ENCODE measurements at places on chromosomes 2 and 18.

GRCh38 chr2:38697116-38697840 lies 31.4 kb downstream of the GALM start:
- no peak for DNase-seq

DNA sequence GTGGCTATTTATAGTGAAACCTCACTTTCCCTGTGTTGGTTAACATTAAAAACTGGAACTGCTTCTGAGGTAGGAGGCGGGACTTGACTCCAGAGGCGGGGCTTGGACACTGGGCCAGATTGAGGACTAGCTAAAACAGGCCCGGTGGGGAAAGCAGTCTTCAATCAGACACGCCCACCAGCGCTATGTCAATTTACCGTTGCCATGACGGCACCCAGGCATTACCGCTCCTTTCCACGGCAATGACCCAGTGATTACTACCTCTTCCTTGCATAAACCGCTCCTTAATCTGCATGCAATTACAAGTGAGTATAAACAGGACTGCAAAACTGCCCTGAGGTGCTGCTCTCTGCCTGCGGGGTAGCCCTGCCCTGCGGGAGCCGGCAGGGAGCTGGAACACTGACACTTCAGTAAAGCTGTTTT lies 35.3 kb downstream of the LRRFIP1 start:
- no peak for DNase-seq

DNA sequence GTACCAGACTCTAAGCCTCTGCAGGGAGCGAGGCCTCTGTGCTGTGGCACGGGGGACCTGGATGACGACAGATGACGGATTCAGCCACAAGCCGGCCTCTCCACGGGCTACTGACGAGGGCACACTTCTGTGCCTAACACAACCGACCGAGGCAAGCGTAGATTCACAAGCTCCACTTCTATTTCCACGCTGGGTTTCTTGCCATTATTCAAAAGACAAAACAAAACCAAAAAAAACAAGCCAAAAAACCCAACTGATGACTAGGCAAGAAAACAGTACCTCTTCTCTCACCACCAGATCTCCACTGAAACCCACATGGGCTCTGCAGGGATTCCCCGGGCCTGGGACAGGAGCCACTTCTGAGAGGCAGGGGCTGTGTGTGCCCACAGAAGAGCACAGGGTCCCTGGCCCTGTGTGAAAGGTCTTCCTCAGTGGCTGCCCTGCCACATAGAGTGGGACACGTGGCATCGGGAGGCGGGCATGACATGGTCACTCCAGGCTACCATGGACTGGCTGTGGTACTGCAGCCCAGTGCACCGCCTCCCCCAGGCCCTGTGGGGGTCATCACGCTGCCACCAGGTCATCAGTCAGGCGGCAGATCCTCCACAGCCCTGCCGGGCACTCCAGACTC lies 254.7 kb downstream of the HDAC4 start:
- no peak for DNase-seq

DNA sequence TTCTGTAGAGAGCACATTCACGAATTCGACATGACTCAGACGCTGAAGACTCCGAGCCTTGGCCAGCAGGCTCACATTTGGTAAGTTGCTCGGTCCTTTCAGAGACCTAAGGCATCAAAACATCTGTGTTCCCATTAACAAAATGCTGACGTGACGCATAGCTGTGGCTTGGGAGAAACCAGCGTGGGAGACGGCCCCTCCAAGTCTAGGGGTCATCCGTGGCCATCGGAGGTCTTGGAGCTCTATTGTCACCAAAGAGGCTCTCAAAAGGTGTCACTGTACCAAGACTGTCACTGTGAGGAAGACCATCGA lies 14.9 kb downstream of the FBLN7 start:
- DNase-seq, result no peak

DNA sequence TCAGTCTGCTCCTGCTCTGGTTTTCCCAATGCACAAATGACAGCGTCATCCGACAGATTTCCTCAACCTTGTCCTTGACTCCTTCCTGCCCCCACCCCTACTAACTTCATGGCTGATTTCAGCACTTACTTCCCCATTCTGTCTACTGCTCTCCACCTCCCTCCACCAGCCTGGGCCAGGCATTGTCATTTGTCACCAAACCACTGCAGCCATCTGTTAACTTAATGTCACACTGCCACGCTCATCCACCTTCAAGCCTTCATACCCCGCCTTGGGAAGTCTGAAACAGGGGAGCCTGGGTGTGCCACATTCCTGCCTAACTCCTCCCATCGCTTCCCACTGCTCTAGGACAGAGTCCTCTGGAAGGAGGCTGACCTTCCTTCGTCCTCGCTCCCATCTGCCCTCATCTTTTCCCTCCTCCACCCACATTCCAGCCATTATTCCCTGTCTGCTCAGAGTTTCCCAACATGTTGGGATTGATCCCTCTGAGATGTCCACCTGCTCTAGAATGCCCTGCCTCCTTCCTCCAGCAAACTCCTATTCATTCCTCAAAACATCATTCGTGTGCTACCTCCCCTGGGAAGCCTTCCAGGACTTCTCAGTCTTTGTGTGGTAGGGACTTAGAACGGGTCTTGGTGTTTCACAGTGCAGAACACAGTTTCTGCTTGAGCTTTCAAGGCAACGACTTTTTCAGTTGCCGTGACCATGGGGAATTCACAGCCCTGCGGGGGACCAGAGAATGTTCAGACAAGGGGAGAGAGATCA lies 42.2 kb upstream of the SMAD7 start:
- DNase-seq, result no peak

- DNase-seq, result no peak
These were observed 88.2 kb downstream of the ACKR3 start for GRCh38 chr2:236657801-236658200.

DNA sequence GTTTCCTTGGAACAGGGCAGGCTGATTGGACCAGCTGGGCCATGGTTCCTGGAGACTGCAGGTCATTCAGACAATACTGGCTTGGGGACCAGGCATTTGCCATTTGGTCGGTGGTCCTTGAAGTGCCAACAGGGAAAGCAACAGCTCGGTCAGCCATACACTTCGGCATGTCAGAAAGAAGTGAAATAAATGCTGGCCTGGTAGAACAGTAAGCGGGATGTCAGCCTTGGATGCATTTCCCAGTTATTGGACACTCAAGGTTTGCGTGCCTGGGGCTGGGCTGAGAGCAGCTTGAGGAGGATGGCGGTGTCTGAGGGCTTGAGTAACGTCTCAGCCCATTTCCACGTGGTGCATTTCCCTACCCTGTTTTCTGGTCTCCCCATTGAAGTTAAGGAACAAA lies 75.4 kb downstream of the NCK2 start:
- DNase-seq, result no peak

DNA sequence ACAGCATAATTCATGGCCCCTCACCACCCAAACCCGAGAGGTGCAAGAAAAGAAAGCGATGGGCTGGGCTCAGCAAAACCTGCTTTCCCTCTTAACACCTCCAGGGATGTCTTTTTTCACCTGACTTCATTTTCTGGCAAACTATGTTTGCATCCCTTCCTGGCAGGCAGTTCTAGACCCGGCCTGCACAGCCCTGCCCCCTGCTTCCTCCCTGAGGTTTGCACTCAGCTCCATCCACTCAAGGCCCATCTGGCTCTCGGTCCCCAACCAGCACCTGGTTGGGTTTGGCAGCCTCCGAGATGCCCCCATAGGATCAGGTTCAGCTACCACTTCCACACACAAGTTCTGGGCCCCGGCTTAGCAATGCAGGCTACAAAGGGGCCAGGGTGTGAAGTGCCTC lies 185.7 kb downstream of the SMAD7 start:
- no peak for DNase-seq

- no peak for DNase-seq
These were observed 31.3 kb downstream of the KIAA2012 start for GRCh38 chr2:202104286-202104870.

DNA sequence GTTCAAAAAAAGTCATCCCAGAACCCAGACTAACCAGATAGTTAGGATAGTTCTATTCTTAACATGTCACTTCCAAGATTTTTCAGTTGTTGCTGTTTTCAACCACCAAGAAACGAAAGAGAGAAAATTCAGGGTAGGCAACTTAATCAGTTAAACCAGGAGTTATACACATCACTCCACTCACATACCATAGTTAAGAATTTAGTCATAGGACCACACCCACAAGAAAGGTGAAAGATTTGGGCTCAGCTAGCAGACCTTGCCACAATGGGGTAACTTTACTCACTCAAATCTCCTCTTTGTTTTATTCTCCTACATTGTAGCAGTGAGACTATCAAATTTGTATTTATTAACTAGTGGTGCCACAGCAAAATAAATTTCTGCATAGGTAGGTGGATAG lies 473.6 kb downstream of the NUP35 start:
- no peak for DNase-seq

- DNase-seq, result no peak
These were observed 98.4 kb downstream of the CDK15 start for GRCh38 chr2:201904538-201905420.

- DNase-seq, result no peak
These were observed 235.6 kb downstream of the BCL11A start for GRCh38 chr2:60317844-60318243.

DNA sequence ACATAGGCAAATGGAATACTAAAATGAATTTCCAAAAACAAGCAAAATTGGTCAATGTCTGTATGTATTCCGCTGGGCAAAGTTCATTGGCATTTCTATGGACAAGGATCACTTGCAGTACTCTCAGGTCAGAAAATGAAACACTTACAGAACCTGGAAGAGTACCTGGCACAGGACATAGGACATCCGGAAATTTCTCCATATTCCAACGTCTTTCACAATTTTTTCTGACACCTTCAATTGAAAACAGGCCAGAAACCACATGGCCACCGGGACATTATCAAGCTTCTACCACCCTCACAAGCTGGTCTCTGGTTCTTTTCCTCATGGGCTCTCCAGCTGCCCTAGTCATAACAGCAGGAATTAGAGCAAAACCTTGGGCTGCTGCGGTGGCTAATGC lies 96.9 kb upstream of the MSH6 start:
- DNase-seq, result no peak

GRCh38 chr2:72926811-72927465 lies 9.6 kb downstream of the EMX1 start:
- DNase-seq, result no peak

GRCh38 chr2:147100406-147101035 lies 744.3 kb upstream of the ACVR2A start:
- no peak for DNase-seq

DNA sequence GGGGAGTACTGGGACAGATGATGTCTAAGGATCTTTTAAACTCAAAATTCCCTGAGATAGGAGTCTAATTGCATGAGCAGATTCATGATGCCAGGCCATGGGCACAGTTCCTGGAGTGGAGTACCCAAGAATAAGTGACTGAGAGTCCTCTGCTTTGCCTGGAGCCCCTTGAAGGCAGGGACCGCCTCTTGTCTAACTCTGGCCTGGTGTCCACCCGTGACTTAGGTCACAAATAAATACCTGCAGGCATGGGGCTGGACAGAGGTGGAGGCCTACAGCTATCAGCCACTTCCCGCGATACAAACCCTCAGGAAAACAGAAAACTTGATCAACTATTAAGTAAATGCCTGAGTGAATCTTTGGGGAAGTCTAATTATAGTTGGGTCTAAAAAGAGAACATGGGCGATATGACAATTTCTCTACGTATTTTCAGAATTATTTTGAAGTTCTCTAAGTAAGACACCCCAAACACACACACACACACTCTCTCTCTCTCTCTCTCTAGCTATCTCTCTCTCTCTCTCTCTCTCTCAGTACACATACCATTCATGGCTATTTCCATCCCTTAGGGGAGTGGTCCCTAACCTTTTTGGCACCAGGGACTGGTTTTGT lies 1.8 kb upstream of the WIPF1 start:
- DNase-seq, result no peak

GRCh38 chr2:106812383-106812782 lies 73.6 kb downstream of the ST6GAL2 start:
- DNase-seq, result no peak

GRCh38 chr18:2879889-2880288 lies 33.1 kb downstream of the EMILIN2 start:
- DNase-seq, result no peak

DNA sequence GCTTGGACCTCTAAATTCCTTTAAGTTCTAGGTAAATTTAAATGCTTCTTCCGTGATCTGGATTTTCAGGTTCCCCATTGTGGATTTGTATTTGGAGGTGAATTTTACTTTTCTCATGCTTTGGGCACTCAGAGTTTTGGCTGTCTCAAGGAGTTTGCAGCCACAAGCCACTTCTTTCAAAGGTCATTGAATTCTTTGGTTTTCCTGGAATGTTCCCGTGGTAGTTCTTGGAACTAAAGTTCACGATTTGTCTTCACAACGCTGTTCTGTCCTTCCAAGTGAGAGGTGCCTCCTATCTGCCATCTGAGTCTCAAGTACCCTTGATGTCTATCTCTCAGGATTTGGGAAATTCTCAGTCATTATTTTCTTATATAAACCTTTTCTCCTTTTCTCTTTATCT lies 1438.7 kb upstream of the ZEB2 start:
- DNase-seq, result no peak

DNA sequence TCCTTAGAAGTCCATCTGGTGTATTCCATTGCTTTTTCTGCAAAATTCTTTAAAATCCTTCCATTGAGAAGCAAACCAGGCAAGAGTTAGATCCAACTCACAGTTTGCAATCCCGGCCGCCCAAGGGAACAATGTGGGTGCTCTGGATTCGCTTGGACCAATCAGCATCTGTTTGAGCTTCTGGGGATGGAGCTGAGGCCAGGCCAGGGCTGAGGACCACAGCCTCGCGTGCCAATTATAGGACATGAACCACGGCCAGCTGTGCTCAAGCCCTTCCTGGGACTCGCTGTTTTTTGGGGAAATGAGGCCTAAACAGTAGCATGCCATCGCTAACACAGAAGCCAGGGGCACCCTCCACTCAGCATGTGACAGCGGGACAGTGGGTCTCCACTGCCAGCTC lies 270.8 kb downstream of the HDAC4 start:
- DNase-seq, result no peak

- no peak for DNase-seq
These were observed 20.2 kb upstream of the NOSTRIN start for GRCh38 chr2:168782271-168782670.

GRCh38 chr18:8747440-8747937 lies 42.1 kb downstream of the MTCL1 start:
- no peak for DNase-seq

- no peak for DNase-seq
These were observed 126.9 kb upstream of the ZNF516 start for GRCh38 chr18:76621782-76622495.

GRCh38 chr2:216339456-216340279 lies 32.6 kb downstream of the MARCHF4 start:
- no peak for DNase-seq

DNA sequence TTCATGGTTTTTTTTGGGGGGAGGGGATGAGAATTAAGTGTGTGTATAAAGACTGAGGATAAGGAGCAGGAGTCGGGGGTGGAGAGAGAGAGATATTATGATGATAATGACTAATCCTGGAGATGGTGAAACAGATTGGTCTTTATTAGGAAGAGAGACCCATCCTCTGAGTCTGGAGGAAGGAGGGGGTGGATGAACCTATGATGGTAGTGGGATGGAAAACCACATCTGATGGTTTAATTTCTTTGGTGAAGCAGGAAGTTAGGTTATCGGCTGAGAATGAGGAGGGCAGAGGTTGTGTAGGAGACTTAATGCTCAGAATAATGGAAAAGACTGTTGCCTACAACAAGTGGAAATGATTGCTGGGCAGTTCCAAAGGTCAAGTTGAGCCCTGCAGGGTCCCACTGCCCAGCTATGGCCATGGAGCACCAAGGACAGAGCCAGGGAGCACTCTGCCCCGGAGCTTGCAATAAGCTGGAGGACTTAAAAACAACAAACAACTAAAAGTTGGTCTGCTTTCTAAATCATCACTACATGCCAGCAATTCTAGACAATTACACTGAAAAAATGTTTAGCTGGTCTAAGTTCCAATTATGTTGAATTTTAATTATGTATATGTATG lies 7.9 kb downstream of the SLC16A14 start:
- no peak for DNase-seq
